SW480 (cell line): ENCODE measurements at places on chromosomes 2 and 18.

DNA sequence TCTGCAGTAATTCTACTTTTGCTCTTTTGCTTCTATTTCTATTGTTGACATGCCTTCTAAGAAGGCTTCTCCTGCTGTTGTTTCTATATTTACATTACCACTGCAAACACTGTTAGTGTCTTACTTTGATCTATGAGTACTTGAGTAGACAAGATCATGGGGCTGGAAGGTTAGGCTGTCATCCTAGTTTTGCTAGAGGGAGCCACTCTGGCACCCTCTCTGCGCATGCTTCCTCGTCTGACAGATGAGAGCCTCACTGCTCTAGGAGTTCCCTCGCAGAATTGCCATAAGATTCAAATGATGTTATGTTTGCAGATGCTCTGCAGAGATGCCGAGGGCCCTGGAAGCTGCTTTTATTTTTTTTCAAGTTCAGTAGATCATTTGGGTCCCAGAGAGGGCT, 185.6 kb downstream of the RNF144A start:
- no peak for DNase-seq

DNA sequence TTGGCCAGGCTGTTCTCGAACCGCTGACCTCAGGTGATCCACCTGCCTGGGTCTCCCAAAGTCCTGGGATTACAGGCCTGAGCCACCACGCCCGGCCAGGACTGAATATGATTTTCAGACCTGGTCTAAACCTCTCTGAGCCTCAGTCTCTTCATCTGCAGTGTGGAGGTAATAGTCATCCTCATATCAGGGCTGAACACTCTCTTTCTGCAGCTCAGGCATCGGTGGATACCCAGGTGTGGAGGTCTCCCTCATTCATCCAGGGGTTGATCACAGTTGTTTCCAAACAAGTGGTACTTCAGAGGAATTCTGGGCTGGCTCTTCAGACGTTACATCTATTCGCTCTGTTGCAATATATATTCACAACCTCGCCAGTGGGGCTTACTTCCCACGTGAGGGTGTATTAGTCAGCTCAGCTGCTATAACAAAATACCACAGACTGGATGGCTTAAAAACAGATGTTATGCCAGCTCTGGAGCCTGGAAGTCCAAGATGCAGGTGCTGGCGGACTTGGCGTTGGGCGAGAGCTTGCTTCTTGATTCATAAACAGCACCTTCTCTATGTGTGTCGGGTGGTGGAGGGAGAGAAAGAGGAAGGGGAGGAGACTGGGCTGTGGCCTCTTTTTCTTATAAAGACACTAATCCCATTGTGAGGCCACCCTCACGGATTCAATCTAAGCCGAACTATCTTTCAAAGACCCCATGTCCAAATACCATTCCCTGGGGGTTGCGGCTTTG, 2.9 kb upstream of the MBP start:
- DNase-seq, result no peak

GRCh38 chr2:105959357-105959756, 214.6 kb downstream of the NCK2 start:
- DNase-seq, result peak; percentile 89

- no peak for DNase-seq
Observed at GRCh38 chr2:41032715-41033114, 580.8 kb upstream of the SLC8A1 start.

DNA sequence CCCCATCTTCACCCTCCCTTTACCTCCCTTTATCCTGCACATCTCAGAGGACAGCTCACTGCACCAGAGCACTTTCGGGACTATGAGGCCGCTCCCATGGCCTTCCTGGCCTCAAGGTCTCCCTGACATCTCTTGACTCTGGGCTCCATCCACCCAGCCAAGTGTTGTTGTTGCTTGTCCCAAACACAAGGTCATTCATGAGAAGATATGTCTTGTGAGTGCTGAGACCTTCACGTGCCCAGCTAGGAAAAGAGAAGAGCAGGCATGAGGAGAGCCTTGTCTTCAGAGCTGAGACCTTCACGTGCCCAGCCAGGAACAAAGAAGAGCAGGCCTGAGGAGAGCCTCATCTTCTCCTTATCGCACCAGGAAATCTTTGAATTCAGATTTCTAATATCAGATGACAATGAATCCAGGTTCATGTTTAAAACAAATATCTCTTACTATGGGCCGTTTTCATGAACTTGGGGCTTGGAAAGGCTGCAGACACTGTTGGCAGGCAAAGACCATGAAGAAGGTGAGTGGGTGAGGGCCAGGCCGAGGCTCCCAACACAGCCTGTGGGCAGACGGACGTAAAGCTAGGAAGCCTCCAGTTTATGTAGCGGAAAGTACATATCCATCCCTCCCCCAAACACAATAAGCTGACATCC, 256.1 kb downstream of the NDUFA10 start:
- no peak for DNase-seq

GRCh38 chr2:203656522-203657287, 49.7 kb upstream of the CD28 start:
- peak; percentile 82 for DNase-seq

DNA sequence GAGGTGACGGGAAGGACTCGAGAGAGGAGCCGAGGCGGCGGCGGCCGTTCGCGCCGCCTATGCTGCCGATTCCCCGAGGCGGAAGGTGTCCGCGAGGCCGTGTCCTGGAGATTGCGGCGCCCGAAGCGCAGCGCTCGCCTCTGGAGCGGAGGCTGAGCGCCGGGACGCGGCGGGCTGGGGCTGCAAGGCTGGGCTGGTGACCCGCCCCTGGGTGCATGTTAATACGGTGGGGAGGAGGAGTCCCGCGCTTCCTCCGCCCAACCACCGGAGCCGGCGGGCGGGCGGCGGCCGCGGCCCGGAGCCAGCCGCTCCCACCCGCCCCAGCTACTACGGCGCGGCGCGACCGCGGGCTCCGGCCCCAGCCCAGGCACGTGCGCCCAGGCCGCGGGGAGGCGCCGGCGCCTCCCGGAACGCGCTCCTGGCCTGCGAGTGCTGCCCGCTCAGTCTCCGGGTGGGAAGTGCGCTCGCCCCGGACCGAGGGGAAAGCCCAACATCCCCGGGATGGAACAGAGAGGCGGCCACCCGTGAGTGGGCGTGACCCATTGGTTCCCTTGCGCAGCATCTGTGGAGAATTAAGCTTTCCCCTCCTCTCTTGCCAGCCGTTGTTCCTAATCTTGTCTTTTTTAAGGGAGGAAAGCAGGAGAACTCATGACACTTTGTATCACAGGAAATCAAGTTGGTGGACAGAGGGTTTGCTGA, at the start of gene DLGAP1:
Gene DLGAP1, minus strand, starts transcription at position 195 of the 699 bp plus-strand sequence.
- DNase-seq, result no peak

GRCh38 chr18:38241736-38242135, 676.1 kb upstream of the CELF4 start:
- DNase-seq, result peak; percentile 41

- DNase-seq, result no peak
Observed at GRCh38 chr2:175039490-175039889, 34.3 kb upstream of the CHN1 start.
